ENCODE measurements at places on chromosomes 3 and 15. TPM values are rescaled to one million over a fixed set of nuclear protein-coding genes. Genes with fewer than 3 reads are reported as not detected.

GRCh38 chr3:105197863-105198262 is 168.8 kb upstream of the ALCAM start:
- no peak overlapping the region for H3K4me3 ChIP-seq
- no peak overlapping the region for H3K27ac ChIP-seq
- H3K36me3 ChIP-seq: no peaks in the 10 kb centered on the region
- DNase-seq: no peak
- peaks cover 13% of the 10 kb centered on the region for H3K4me1 ChIP-seq
- no peaks in the 10 kb centered on the region for H3K27me3 ChIP-seq

- H3K4me1 ChIP-seq: no peaks in the 10 kb centered on the region
- H3K36me3 ChIP-seq: no peaks in the 10 kb centered on the region
- no peak overlapping the region for H3K27ac ChIP-seq
Observed at GRCh38 chr3:102353148-102353547, 81.7 kb upstream of the ZPLD1 start.

GRCh38 chr3:138205527-138205926 is 18.4 kb downstream of the ARMC8 start:
- no peaks in the 10 kb centered on the region for H3K27me3 ChIP-seq
- H3K36me3 ChIP-seq: peaks cover 13% of the 10 kb centered on the region
- H3K4me3 ChIP-seq: no peak overlapping the region
- H3K4me1 ChIP-seq: peaks cover 28% of the 10 kb centered on the region
- H3K27ac ChIP-seq: no peak overlapping the region
- DNase-seq: no peak

DNA sequence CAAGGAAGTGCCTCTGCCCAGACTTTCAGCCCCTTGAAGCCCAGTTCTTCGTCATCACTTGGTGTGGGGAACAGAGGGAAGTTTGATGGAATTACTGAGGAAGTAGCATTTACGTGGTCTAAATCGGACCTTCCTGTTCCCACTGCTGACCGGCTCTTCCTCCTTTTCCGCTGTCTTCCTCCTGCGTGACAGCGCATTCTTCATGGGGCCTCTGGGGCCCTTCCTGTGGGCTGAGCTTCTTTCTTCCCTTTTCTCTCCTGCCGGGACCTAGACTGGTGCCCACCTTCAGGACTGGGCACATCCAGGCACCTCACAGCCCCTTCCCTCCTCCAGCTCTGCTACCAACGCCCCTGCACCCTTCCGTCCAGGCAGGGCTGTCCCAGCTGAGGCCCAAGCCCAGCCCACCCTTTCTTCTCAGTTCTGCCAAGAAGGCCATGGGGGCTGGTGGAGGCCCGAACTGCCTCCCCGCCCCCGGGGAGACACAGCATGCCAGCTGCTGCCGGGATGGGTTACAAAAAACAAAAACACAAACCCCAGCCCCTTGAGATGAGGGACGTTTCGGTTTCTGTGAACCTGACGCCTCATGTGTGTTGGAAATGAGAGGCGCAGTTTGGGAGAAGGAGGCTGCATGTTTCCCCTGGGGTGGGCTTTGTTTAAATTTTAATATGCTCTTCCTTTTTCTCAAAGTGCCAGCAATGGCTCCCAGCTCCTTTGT is 19.1 kb downstream of the ZNF710 start:
- peak overlapping the region; percentile 76 for H3K27ac ChIP-seq
- peaks cover 21% of the 10 kb centered on the region for H3K4me1 ChIP-seq
- H3K27me3 ChIP-seq: no peaks in the 10 kb centered on the region
- no peak overlapping the region for H3K4me3 ChIP-seq

GRCh38 chr15:69535101-69535638 is 82.6 kb downstream of the RPLP1 start:
- H3K4me1 ChIP-seq: peaks cover 9% of the 10 kb centered on the region
- H3K4me3 ChIP-seq: no peak overlapping the region
- DNase-seq: no peak

DNA sequence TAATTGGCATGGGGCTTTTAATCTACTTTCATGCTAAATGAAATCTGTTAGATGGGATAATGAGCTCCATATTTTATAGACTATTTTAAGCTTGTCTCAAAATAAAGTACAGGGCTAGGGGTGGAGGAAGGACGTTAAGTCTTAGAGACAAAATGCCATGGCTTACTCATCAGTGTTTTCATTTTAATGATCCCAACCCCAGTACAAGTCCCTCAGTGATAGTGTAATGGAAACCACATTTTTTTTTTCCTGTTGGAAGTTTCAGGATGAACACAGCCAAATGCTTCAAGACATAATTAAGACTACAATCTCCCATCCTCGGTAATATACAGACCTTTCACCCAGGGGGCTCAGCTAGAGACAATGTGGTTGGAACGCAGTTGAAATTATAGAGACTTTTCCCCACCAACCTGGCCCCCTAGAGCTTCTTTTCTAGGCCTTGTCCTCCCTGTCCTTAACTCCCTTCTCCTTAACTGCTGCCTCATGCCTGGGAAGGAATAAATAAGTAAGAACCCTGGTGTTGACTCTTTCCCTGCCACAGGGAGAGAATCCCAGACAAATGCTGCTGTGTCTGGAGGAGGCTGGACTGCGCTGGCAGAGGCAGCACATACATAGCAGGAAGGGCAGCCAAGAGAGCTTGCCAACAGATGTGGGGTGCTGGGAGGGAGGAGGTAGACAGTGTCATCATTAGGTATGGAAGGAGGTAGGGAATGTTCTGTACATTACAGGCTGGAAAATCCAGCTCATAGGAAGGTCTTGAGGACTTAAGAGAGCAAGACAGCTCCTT is 115.4 kb upstream of the ROPN1 start:
- DNase-seq: no peak
- no peaks in the 10 kb centered on the region for H3K36me3 ChIP-seq
- no peak overlapping the region for H3K4me3 ChIP-seq
- no peaks in the 10 kb centered on the region for H3K27me3 ChIP-seq
- H3K4me1 ChIP-seq: no peaks in the 10 kb centered on the region
- peak overlapping the region; percentile 5 for H3K27ac ChIP-seq

GRCh38 chr3:108064293-108064887 is 26.4 kb downstream of the CD47 start:
- H3K36me3 ChIP-seq: peaks cover 65% of the 10 kb centered on the region
- no peak overlapping the region for H3K27ac ChIP-seq
- no peaks in the 10 kb centered on the region for H3K27me3 ChIP-seq
- DNase-seq: no peak

DNA sequence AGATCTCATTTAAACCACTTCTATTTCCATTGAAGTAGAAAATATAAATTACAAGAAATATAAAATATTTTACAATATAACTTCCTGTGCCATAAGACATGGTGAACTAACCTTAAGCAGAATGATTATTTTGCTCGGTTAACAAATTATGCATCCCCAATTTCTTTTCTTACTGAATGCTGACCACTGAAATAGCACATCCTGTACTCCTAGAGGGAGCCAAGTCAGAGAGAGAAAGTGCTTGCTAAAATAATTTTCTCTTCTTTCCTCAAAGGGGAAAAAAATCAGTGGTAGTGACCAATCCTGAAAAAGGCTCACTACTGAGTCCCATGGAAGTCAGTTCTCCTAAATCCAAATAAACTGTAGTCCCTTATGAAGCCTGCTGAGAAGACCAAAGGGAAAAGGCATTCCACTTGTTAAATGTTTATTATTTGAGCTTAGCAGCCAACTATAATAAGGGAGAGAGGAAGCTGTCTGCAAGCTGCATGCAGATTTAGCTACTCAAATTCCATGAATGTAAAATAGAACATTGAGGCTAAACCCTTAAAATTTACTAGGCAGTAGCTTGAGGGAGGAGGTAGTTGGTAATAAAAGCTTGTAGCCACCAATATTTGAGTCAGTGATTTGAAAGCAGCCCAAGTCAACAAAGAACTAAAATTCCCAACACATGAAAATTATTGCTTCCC is 33.1 kb downstream of the CEP152 start:
- H3K4me3 ChIP-seq: no peak overlapping the region
- no peak for DNase-seq
- H3K4me1 ChIP-seq: no peaks in the 10 kb centered on the region
- H3K27ac ChIP-seq: no peak overlapping the region

DNA sequence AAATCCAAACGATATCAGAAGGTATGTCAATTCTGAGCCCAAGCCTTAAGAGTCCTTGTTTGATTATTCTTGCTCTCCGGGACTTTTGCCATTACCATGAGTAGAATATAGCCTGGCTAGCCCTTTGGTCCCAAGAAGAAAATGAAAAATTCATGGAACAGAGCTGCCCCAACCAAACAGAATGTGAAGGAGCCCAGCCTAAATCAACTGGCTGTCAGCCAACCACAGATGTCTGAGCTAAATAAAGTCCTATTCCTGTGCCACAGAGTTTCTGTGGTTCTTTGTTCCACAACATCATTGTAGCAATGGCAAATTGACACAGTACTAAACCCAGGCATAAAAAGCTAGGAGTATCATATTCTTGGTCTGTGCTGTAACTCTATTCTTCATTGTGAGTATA is 185.2 kb downstream of the CPNE4 start:
- no peaks in the 10 kb centered on the region for H3K4me1 ChIP-seq
- no peak overlapping the region for H3K27ac ChIP-seq
- DNase-seq: no peak
- no peaks in the 10 kb centered on the region for H3K36me3 ChIP-seq

- no peaks in the 10 kb centered on the region for H3K27me3 ChIP-seq
- peak overlapping the region; percentile 99 for H3K27ac ChIP-seq
- no peaks in the 10 kb centered on the region for H3K36me3 ChIP-seq
- DNase-seq: no peak
Observed at GRCh38 chr3:170180079-170180907, 1.2 kb downstream of the PHC3 start.

The COL8A1 gene
- 7.5 TPM for total RNA-seq

The IL17RD gene
- 5.5 TPM for total RNA-seq

The HESX1 gene
- not detected for total RNA-seq

The RHOV gene
- 94.0 TPM for total RNA-seq

The ITIH1 gene
- not detected for total RNA-seq

The ACTC1 gene
- 0.38 TPM for total RNA-seq
